ENCODE measurements at places on chromosomes 7 and 10.

DNA sequence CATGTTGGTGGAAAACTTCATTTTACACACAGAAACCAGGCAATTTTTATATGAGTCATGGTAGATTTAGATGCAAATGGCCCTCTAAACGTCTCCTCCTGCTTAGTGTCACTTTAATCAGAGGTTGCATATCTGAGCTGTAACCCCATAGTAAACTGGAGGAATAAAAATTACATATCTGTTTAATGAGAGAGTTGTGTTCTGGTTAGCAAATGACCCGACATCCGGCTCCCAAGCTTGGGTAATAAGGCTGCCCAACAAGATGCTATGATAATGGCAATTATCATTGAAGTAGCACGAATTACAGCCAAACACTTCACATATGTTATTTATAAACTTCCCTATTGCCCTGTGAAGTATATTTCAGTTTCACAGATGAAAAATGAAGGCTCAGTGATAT, 10.6 kb upstream of the ADAM12 start:
- no peak for DNase-seq

DNA sequence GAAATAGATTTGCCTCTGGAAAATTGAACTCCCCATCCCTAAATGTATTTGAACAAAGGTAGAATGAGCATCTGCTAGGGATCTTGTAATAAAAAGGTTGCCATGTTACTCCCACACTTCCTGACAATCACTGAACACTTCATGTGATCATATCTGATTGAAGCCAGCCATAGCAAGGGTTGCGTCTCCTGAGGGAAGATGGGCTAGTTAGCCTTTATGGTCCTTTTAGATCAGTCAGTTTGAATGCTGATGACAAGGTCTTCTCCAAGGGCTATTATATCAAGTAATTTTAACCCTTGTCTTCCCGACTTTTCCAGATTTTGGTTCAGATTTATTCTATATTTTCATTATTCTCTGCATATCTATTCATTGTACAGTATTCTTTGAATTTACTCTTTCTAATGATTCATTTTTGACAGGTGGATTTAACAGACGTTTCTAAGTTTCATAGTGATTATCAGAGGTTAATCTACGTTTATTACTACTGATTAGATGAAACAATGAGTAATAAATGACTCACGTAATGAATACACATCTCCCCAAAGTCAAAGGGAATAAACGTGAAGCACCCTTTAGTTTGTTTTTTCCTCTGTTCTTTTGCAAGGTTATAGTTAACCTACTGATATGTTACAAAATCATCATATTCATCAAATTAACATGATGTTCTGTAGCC, 28.1 kb downstream of the CSGALNACT2 start:
- DNase-seq = no peak

DNA sequence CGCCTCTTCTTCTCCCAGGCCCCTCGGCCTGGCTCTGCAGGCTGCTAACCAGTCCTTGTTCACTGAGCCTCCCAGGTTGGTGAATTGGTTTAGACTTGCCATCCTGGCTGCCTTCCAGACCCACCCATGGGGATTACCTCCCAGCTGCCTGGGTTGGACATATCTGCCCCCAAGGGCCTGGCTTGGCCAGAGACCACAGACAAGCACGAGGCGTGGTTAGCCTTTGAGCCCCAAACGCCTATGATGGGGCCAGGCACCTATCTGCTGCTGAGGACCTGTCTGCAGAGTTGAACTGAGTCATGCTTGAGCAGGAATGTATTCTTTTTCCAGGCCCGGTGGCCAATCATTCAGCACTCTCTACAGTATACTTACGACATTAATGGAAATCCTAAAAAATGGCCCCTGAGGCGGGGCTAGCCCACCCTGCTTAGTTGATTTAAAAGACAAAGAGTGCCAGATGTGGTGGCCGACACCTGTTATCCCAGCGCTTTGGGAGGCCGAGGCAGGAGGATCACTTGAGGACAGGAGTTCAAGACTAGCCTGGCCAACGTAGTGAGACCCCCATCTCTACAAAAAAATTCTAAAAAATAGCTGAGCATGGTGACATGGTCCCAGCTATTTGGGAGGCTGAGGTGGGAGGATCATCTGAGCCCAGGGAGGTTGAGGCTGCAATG, 361.5 kb downstream of the FRMD4A start:
- DNase-seq = no peak

GRCh38 chr10:130647341-130647740, 511.1 kb downstream of the GLRX3 start:
- DNase-seq = no peak

DNA sequence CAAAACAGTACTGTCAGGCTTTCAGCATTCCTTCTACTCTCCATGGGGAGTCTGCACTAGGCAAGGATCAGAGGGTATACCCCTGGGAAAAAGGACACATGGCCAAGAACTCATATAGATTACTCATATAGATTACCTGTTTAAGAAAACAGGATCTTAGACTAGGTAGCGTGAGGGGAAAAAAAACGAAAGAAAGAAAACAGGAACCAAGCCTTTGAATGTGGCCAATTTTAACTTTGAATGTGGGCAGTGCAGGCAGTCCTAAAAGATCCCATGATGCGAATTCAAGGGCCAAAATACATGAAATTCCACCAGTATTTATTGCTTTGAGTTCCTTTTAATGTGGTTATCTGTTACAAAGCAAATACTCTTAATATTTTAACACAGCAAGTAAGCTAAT, 108.6 kb upstream of the TAC1 start:
- no peak for DNase-seq

DNA sequence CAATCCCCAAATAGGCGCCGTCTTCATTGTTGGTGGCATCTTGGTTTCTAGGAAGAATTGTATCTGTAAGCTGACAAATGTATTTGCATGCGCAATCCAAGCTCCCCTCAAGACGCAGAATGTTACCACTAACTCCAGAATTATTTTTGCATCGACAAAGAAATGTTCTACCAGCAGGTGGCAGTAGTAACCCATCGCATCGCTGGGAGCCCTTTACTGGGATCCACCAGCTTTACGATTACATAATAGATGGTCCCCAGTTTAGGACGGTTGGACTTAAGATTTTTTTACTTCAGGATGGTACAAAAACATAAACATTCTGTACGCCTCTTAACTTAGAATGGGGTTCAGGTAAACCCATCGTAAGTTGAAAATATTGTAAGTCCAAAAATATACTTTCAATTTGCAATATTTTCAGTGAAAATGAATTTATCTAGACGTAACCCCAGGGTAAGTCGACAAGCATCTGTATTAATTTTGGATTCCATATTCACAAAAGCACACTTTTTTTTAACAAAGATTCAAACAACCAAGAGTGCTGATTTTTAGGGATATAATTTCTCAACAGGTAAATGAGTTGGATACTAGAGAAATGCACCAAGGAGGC, 114.0 kb upstream of the COBL start:
- no peak for DNase-seq

- DNase-seq = peak; percentile 27
Observed at GRCh38 chr10:100482181-100482833, 19.5 kb downstream of the WNT8B start.

- no peak for DNase-seq
Observed at GRCh38 chr7:38748056-38748610, 117.0 kb upstream of the AMPH start.

DNA sequence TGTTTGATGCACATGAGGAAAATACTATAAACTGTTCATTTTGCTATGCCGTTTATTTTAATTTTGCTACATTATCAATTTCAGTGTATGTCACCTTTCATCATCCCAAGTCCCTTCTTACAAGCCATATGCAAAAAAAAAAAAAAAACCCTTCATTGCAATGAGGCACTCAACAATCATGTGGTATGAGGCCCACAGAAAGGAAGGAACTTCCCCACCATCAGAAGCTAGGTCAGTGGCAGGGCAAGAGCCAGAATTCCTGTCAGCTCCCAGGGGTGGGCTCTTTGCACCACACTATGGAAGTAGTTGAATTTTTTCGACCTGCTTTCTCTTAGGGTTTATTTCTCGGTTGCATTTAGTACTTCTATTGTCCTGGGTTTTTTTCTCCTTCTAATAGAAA, 75.4 kb downstream of the NOC3L start:
- DNase-seq = no peak

- no peak for DNase-seq
Observed at GRCh38 chr10:59575269-59575668, 134.4 kb downstream of the SLC16A9 start.

DNA sequence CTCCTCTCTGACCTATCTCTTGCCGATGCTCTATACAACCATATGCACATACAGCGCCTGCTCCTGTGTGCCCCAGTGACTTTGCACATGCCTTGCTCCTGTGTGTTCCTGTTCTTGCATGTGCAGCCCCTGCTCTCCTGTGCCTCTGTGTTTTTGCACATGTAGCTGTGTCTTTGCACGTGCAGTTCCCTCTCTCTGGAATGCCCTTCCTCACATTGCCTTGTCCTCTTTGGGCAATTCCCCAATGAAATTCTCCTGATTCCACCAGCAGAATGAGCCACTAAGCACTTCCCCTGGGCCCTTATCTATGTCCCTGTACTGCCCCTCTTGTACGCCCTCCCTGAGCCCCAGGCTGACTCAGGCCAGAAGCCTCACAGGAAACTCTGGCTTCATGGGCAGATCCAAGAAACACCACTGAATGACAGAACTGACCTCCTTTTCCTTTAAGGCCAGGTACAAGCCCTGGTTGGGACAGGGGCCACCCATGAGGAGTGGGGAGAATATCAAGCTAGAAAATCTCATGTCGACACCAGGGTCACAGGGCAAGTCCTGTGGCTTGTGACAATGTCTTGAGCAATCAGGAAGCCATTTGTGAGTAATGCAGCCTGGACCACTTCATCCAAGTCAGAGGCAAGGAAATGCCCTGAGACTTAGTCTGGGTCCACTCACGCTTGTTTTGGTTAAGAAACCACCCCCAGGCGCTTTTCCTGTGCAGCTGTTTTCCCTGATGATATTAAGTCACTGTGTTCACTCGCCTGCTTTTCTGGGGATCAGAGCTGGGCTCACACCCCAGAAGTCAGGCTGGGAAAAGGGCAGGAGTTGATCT, 1.9 kb upstream of the ARHGAP22 start:
- DNase-seq = no peak

DNA sequence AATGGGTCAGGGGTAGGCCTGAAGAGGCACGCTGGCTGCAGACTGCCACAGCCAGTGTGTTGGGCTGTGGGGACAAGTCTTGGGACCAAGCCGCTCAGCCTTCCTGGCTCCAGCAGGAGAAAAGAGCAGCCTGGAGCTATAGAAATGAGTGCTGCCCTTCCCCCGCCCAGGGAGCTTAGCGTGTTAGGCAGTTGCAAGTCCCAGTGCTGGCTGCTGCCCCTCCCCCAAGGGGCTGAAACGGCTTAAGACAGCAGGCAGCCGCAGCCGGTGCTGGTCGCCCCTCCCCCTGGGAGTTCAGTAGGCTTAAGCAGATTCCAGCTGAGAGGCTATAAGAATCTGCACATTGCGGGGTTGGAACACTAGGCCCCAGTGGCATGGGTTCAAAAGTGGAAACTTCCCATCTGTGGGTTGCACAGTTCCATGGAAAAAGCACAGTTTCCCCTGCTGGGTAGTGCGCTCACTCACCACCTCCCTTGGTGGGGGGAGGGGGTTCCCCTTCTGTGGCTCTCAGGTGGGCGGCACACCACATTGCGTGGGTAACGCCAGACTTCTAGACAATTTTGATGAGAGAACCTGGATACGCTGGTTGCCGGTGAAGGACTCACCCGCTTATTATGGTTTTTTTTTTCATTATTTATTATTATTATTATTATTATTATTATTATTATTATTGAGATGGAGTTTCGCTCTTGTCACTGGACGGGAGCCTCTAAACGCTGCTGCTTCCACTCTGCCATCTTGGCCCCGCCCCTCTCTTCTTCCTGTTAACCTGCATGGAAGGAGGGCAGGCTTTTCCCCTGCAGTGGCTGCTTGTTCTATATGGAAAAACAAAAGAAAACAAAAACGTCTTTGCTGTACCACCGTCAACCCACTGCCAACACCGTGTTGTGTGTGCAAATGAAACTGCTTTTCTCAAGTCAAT, 151.1 kb downstream of the CXCL12 start:
- DNase-seq = no peak

DNA sequence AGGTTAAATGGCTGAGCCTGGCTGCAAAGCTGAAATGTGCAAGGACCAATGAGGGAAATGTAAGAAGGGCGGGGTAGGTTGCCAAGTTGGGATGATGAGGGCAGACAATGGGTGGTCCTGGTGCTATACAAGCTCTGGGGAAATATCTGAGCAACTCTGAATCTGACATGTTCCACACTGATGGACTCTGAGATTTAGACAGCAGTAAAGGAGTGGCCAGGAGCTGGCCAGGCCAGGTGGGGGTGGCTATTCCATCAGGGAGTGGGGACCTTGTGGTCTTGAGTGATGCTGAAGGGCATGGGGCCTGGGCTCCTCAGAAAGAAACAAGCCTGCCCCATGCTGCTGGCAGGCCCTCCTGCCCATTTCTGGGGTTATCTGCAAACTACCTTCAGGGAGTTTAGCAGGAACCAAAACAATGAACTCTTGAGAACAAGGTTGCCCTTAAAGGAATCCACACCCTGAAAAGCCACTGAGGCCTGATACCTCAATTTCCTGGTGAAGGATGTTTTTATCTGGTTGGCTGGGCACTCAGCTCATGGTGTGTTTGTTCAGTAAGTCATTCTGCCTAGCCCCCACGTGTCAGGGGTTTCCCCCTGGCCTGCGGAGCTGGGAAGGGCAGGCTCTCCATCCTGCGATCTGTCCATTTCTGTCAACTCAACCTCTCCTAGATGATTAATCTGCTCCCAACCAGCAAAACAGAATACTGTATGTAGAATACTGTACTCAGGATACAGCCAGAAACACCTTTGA, 143.3 kb upstream of the TNS3 start:
- no peak for DNase-seq

DNA sequence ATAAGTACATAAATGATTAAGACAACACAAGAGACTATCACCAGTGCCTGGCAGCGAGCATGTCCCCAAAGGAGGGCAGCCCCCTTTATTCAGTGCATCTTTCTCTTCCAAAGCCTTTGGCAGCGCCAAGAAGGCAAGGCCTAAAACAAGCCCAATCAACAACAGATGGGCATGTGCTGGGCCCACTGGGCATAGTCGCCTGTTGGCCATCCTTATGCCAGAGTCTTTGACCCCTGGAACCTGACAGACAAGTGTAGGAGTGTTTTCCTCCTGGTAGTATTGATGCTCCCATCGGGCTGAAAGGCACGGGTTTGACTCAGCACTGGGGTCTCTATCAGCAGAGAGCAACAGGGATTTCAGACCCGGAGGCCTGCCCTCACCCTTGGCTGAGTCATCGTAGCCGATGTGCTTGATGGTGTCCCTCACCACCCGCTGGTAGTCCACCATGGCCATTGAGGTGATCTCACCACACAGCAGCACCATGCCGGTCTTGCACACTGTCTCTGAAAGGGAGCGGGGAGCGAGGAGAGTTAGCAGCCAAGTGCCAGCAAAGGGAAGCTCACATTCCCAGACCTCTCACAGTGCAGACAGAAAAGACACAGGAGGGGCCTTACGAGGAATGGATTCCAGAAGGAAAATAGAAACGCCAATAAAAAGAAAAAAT, 5.8 kb downstream of the MAT1A start:
- no peak for DNase-seq

DNA sequence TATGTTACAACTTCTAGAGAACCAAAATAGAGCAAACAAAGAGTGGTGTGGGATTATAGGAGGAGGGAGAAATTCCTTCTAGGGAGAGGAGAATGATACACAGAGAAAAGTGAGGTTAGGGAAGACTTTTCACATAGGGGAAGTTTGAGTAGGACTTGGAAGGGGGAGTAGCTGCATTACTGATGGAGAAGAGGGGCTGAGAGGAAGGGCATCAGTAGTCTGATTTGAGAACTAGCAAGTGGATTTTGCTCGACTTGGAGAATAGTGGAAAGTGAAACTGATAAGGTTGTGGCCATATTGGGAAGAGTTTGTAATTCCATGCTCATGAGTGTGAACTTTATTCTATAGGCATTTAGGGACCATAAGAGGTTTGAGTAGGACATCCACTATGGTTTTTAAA, 6.1 kb downstream of the NRF1 start:
- no peak for DNase-seq

- DNase-seq = no peak
Observed at GRCh38 chr7:150846291-150847115, 5.8 kb upstream of the AOC1 start.

Data from activated T-helper 1 cell treated with anti-CD3 and anti-CD28 coated beads, Interleukin-2, amount 50 U/mL, for 16 hours (primary cell).